ENCODE measurements at places on chromosomes 7 and 10. TPM values are rescaled to one million over a fixed set of nuclear protein-coding genes. Genes with fewer than 3 reads are reported as not detected.

GRCh38 chr10:11884706-11885423 is 61.7 kb downstream of the PROSER2 start:
- no peak overlapping the region for H3K27ac ChIP-seq
- H3K4me1 ChIP-seq, result peaks cover 16% of the 10 kb centered on the region
- no peaks in the 10 kb centered on the region for H3K27me3 ChIP-seq
- H3K4me3 ChIP-seq, result no peak overlapping the region
- no peaks in the 10 kb centered on the region for H3K36me3 ChIP-seq

DNA sequence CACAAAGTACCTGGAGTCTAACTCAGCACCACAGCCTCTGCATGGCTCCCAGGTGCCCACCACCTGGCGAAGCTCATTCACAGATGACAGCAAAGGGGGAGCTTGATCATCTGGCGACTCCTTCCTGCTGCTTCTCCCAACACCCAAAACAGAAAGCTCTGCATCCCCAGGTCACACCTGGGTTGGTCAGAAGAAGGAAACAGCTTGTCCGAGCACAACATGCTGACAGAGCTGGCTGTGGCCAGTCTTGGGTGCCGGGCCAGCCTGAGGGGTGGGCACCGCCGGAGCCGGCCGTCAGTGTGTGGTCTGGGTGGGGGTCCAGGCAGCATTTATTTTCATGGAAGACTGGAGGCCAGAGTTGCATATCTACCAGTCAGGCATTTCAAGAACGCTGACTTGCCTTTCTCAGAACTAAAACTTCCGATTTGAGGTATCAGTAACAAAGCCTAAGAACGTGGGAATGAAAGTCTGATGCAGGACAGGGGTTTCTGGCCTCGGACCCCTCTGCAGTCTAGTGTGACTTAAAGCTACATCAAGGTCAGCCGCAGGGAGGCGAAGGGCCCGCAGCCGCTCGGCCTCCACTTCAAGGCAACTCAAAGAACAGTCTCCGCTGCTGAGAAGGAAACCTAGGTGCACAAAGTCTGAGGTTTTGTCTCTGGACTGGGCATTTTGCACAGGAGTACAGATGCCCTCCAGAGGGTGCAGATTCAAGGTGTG is 109.6 kb downstream of the CYTH3 start:
- no peak overlapping the region for H3K4me3 ChIP-seq
- peaks cover 24% of the 10 kb centered on the region for H3K4me1 ChIP-seq
- H3K27ac ChIP-seq, result peak overlapping the region; percentile 70
- no peaks in the 10 kb centered on the region for H3K27me3 ChIP-seq
- H3K36me3 ChIP-seq, result peaks cover 13% of the 10 kb centered on the region

- no peak for DNase-seq
- peaks cover 3% of the 10 kb centered on the region for H3K36me3 ChIP-seq
- no peak overlapping the region for H3K27ac ChIP-seq
- H3K4me3 ChIP-seq, result no peak overlapping the region
- H3K4me1 ChIP-seq, result no peaks in the 10 kb centered on the region
Measured at GRCh38 chr7:96657347-96658021, 52.2 kb downstream of the SEM1 start.

- H3K4me1 ChIP-seq, result peaks cover 19% of the 10 kb centered on the region
- no peak overlapping the region for H3K27ac ChIP-seq
- H3K27me3 ChIP-seq, result no peaks in the 10 kb centered on the region
- DNase-seq, result no peak
- H3K4me3 ChIP-seq, result no peak overlapping the region
- peaks cover 2% of the 10 kb centered on the region for H3K36me3 ChIP-seq
Measured at GRCh38 chr7:105822806-105823205, 53.6 kb downstream of the ATXN7L1 start.

GRCh38 chr7:32879460-32879859 is 12.1 kb downstream of the KBTBD2 start:
- H3K27me3 ChIP-seq, result no peaks in the 10 kb centered on the region
- peak overlapping the region; percentile 1 for H3K27ac ChIP-seq

Gene TET1
- total RNA-seq, result 9.9 TPM

Gene CFAP70
- 1.4 TPM for total RNA-seq

DNA sequence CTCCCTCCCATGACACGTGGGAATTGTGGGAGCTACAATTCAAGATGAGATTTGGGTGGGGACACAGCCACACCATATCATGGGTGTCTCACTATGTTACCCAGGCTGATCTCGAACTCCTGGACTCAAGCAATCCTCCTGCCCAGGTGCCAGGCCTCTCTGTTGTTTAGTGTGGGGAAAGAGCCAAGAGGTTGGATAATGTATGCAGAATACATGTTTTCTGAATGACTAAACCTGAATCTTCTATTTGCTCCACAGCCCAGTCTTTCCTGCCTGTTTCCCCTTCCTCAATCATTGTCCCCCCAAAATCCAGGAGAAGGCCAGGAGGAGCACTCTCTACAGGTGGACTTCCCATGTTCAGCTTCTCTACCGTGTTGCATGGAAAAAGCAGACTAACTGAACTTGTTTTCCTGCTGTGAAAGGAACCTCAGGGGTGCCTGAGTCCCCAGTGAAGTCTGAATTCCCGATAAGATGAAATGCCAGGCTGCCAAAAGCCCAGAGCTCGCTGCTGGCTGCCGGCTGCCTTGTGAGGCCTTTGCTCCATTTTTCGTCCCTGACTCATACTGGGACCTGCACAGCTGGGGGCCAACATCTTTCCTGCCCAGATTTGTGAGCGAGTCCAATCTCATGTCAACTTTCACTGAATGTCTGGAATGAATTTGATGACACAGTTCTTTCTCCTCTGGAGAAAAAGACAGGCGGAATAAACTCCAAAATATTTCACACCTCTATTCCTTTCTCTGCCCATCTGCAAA is 588.0 kb downstream of the CALN1 start:
- no peak for DNase-seq
- H3K4me1 ChIP-seq, result peaks cover 40% of the 10 kb centered on the region
- no peak overlapping the region for H3K4me3 ChIP-seq

GRCh38 chr7:87223666-87224065 is 4.1 kb upstream of the TMEM243 start:
- H3K4me3 ChIP-seq, result no peak overlapping the region
- no peaks in the 10 kb centered on the region for H3K36me3 ChIP-seq
- DNase-seq, result no peak
- peaks cover 15% of the 10 kb centered on the region for H3K27me3 ChIP-seq
- H3K27ac ChIP-seq, result no peak overlapping the region

Gene USP6NL
- total RNA-seq, result 12.3 TPM

Gene ECHDC3
- 5.7 TPM for total RNA-seq

Gene TIMM23B
- total RNA-seq, result 16.8 TPM

Gene MBL2
- total RNA-seq, result not detected

DNA sequence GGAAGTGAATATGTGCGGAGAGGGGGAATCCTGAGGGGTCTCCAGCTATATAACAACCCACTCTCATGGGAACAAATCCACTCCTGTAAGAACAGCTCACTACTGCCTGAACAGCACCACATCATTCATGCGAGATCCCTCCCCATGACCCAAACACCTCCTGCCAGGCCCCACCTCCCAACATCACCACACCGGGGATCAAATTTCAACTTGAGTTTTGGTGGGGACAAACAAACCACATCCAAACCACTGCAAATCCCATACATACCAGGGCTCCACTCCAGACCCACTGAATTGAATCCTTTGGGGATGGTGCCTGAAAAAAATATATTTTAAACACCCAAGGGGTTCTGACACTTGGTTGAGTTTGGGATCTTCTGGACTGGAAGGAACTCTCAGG is 181.5 kb upstream of the PLXNA4 start:
- no peaks in the 10 kb centered on the region for H3K27me3 ChIP-seq
- no peak for DNase-seq
- no peaks in the 10 kb centered on the region for H3K36me3 ChIP-seq
- no peaks in the 10 kb centered on the region for H3K4me1 ChIP-seq

Gene GIMAP4
- total RNA-seq, result not detected

DNA sequence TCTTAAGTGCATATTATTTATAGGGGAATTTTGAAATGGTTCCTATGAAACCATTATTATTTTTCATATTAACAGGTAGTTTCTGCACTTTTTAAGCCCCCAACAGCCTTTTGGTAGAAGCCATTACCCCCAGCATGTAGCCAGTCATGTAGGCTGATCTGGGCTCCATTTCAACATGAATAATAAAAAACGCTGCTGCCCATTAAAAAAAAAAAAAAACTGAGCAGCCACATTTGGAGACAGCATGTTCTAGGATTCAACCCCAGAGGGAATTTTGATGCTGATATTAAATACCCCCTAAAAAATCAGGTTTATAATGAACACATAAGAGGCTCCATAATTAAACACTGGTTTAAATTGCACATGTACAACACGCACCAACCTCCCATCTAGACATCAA is 181.3 kb downstream of the RTKN2 start:
- H3K4me1 ChIP-seq, result peaks cover 83% of the 10 kb centered on the region
- H3K27ac ChIP-seq, result no peak overlapping the region
- H3K27me3 ChIP-seq, result no peaks in the 10 kb centered on the region
- DNase-seq, result no peak
- no peak overlapping the region for H3K4me3 ChIP-seq

DNA sequence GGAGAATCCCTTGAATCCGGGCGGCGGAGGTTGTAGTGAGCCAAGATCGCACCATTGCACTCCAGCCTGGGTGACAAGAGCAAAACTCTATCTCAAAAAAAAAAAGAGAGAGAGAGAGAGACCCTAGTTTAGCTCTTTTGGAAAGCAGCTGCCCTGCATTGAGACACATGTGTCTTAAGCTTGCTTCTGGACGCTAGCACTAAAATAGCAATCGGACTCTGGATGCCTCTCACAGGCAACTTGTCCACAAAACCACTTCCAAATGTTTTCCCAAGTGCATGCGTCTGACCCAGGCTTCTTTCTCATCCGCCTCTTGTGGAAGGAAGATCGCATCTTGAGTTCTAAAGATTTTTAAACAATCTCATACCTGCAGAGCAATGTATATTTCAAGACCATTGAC is 182.7 kb downstream of the CUX1 start:
- H3K4me1 ChIP-seq, result peaks cover 24% of the 10 kb centered on the region
- DNase-seq, result no peak
- no peak overlapping the region for H3K27ac ChIP-seq
- H3K27me3 ChIP-seq, result no peaks in the 10 kb centered on the region
- H3K4me3 ChIP-seq, result no peak overlapping the region

- peaks cover 58% of the 10 kb centered on the region for H3K27me3 ChIP-seq
- H3K27ac ChIP-seq, result no peak overlapping the region
- no peaks in the 10 kb centered on the region for H3K4me1 ChIP-seq
- no peaks in the 10 kb centered on the region for H3K36me3 ChIP-seq
- no peak overlapping the region for H3K4me3 ChIP-seq
Measured at GRCh38 chr7:155353256-155353897, 55.7 kb downstream of the INSIG1 start.

Gene KLF14
- total RNA-seq, result not detected

Gene PON1
- not detected for total RNA-seq

Gene AKR1C8
- not detected for total RNA-seq

DNA sequence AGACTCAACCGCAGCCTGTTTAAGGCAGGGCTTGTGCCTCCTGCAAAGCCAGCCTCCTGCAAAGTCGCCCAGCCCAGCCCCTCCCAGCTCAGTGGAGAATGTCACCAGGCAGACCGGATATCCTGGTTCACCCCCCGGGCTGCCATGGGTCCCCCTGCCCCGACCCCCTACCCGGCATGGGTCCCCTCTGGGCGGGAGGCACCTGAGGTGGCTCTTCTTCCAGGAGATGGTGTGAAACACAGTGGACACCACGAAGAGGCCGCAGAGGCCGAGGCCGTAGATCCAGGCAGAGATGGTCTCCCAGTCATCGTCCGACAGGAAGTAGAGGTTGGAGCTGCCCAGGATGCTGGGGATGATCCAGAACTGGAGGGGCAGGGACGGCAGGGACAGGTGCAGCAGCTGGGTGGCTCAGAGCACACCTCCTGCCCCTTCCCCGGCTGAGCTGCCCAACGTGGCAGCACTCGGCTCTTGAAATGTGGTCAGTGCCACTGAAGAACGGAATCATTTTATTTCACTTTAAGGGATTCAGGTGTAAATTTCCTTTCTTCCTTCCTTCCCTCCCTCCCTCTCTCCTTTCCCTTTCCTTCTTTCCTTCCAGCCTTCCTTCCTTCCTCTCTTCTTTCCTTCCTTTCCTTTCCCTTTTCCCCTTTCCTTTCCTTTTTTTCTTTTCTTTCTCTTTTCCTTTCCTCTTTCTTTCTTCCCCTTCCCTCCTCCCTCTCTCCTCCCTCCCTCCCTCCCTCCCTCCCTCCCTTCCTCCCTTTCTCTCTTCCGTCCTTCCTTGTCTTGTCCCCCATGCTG is 36.7 kb upstream of the RADIL start:
- no peak overlapping the region for H3K4me3 ChIP-seq
- DNase-seq, result no peak
- peaks cover 9% of the 10 kb centered on the region for H3K27me3 ChIP-seq
- no peak overlapping the region for H3K27ac ChIP-seq
- no peaks in the 10 kb centered on the region for H3K36me3 ChIP-seq

Gene SERPINE1
- total RNA-seq, result 794 TPM

GRCh38 chr7:24110056-24110455 is 173.9 kb upstream of the NPY start:
- no peak overlapping the region for H3K27ac ChIP-seq
- H3K4me3 ChIP-seq, result no peak overlapping the region
- DNase-seq, result no peak
- no peaks in the 10 kb centered on the region for H3K4me1 ChIP-seq

DNA sequence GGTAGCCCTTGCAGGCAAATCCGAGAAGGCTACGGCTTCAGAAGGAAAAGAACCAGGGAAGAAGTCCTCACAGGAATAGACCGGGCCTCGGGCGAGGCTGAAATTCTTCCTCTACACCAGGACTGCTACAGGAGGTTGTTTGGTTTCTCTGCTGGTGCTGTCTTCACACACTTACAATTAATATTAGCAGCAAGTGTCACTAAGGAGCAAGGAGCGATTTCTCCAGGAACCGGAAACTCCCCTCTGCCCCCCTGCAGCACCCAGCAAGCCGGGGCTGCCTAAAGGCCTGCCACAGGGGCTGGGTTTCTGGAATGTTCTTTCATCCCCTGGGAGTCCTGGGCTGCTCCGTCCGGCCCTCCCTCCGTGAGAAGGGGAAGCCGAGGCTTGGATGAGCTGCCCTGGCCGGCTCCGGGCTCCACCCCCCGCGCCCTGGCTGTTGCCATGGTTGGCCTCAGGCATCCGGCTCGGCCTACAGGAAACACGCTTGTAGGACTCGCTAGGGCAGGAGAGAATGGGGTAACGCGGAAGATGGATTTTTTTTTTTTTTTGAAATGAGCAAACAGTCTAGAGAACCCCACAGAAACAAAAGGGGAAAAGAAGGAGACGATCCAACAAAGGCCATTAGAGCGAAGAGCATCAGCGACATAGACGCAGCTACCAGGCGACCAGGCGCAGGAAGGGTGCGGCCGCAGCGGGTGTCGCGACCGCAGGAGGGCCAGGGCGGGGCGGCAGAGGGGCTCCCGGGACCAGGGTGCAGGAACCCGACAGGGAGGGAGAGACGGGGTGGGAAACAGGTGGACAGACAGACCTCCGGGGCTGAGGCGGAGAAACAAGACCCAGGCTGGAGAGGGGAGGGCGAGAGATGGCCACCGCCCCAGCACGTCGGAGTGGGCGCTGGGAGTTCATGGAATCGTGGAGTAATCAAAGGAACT is 33.0 kb downstream of the EN2 start:
- peaks cover 5% of the 10 kb centered on the region for H3K36me3 ChIP-seq
- peak overlapping the region; percentile 10 for H3K27ac ChIP-seq
- no peak for DNase-seq
- H3K27me3 ChIP-seq, result peaks cover 34% of the 10 kb centered on the region
- peaks cover 12% of the 10 kb centered on the region for H3K4me1 ChIP-seq

Gene NUTM2D
- total RNA-seq, result 3.2 TPM

GRCh38 chr7:82294382-82294784 is 149.2 kb downstream of the CACNA2D1 start:
- H3K36me3 ChIP-seq, result peaks cover 3% of the 10 kb centered on the region
- peaks cover 7% of the 10 kb centered on the region for H3K4me1 ChIP-seq
- H3K4me3 ChIP-seq, result no peak overlapping the region
- H3K27me3 ChIP-seq, result no peaks in the 10 kb centered on the region
- DNase-seq, result no peak

Gene TSPAN15
- 8.9 TPM for total RNA-seq

GRCh38 chr7:82230811-82231581 is 212.6 kb downstream of the CACNA2D1 start:
- no peak overlapping the region for H3K27ac ChIP-seq
- no peaks in the 10 kb centered on the region for H3K27me3 ChIP-seq
- no peaks in the 10 kb centered on the region for H3K36me3 ChIP-seq
- H3K4me3 ChIP-seq, result no peak overlapping the region
